ENCODE measurements at places on chromosomes 12 and 14. TPM values are rescaled to one million over a fixed set of nuclear protein-coding genes. Genes with fewer than 3 reads are reported as not detected.

LIN7A gene
- total RNA-seq = 18.4 TPM

DNA sequence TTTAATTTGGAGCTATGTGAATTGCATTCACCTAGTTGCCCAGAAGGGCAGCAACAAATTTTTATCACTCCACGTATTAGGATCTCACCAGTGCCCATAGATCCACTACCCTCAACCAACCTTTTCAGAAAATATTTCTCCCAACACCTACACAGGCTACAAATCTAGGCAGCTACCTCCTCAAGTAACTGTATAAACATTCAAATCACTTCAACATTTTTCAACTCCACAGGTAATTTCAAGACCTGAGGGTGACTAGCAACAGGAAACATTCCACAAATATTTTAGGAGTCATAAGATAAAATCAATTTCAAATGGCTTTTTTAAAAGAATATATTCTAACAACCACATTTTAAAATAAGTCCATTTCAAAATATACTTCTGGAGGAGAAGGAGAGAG is 12.9 kb downstream of the PHLDA1 start:
- DNase-seq = no peak

- no peak for DNase-seq
Measured at GRCh38 chr14:81400202-81400678, at the start of gene STON2. TSS of gene STON2 (minus strand) at chr14:81400324. CDS start at chr14:81398382, 1,942 bp downstream.

IGF1 gene
- not detected for total RNA-seq

DNA sequence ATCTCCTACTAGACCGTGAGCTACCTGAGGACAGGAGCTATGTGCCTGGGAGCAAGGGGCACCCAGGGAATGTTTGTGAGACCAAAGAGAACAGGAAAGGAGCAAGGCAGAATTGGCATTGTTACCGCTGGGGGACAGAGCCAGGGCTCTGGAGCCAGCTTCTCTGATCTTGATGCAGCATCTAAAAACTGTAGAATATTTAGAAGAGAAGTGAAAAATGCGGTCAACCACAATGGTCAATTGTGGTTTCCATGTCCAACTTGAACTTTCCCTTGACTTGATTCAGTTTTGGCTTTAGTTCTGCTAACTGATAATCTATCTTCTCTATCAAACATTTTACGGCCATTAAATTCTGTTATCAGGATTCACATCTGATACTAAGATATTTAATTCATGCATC is 201.2 kb downstream of the ANO4 start:
- no peak for DNase-seq

RHOJ gene
- total RNA-seq = not detected

GRCh38 chr14:73241481-73242165 is 4.3 kb downstream of the PAPLN start:
- DNase-seq = no peak

TPPP2 gene
- not detected for total RNA-seq

DNA sequence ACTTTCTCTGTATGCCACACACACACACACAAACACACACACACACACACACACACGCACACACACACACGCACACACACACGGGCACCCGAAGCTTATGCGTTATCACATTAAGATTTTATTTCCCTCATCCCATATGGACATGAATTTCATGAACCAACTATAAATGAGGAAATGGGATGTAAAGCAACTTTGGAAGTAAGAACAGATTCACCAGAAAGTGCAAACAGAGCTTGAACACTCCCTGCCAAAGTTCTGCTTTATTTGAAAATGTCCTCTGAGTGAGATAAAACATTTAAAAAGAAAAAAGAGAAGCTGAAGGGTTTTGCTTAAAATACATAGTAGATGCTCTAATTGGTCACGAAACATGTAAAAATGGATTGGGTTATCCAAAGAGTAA is 90.4 kb upstream of the OTX2 start:
- DNase-seq = no peak

- DNase-seq = no peak
Measured at GRCh38 chr14:104477117-104477623, 102.4 kb upstream of the C14orf180 start.

OR9K2 gene
- not detected for total RNA-seq

DNA sequence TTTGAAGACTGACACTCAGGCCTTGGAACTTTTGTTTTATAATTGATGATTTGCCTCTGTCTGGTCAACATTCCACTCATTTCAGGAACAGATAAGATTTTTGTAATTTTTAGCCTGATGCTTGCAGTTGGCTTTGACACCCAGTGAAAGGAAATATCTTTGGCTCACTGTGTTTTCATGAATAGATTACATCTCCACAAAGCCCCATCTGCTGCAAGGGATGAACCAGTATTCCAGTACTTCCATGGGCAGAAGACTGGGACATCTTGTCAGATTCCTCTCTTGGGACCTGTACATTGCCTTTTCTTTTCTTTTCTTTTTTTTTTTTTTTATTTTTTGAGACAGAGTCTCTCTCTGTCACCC is 28.4 kb downstream of the GSG1 start:
- no peak for DNase-seq

DNA sequence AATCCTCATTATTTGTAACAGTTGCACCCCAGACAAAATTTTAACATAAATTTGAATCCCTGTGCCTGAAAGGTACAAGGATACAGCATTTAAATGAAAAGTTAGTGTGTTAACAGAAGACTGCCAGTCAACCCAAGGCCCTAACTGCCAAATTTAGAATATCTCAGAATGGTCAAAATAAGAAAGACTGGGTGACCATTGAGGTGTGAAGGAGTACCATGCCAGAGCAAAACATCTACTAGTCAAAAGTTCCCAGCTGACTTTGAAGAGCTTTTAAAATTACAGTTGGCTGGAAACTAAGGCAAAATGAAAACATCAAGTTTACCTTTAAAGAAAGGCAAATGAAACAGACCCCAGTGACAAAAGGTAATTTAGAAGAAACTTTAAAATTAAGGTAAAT is 18.4 kb downstream of the SAV1 start:
- no peak for DNase-seq

SLC10A1 gene
- not detected for total RNA-seq

All from H9 (cell line).